ENCODE measurements at places on chromosomes 6 and 20. TPM values are rescaled to one million over a fixed set of nuclear protein-coding genes. Genes with fewer than 3 reads are reported as not detected.

SOBP gene
- 11.0 TPM for total RNA-seq

PCIF1 gene
- 29.3 TPM for total RNA-seq

PPIL6 gene
- total RNA-seq = 2.6 TPM

DDX27 gene
- 32.6 TPM for total RNA-seq

CALHM4 gene
- total RNA-seq = not detected

CLPSL2 gene
- total RNA-seq = not detected

C6orf118 gene
- not detected for total RNA-seq

MOG gene
- not detected for total RNA-seq

TSHZ2 gene
- 42.9 TPM for total RNA-seq

CDH26 gene
- total RNA-seq = 3.3 TPM

CFB gene
- 476 TPM for total RNA-seq

ESR1 gene
- total RNA-seq = 1.9 TPM

DEFB132 gene
- not detected for total RNA-seq

PMEPA1 gene
- total RNA-seq = 83.8 TPM

HLA-DQB2 gene
- 4.0 TPM for total RNA-seq

BANF2 gene
- total RNA-seq = not detected

TRIM10 gene
- total RNA-seq = 5.4 TPM
